Fibroblast of pulmonary artery (primary cell): ENCODE measurements at places on chromosomes 1 and 21.

DNA sequence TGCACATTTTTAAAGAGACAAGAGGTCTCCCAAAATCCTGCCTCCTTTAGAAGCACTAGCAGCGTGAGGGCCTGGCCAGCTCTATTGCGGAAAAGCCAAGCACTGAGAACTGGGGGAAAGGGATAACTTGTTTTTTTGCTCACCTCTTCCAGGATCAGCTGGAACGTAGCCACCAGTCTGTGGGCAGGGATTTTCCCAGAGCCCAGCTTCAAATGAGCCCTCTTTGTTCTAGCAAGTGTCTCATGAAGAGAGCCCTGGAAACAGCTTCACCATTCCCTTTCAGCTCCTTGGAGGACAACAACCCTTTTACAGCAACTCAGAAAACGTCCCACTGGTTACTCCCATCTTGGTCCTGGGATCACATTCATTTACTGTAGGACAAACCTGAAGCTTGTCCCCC is 195.4 kb downstream of the LMX1A start:
- no peak for DNase-seq

DNA sequence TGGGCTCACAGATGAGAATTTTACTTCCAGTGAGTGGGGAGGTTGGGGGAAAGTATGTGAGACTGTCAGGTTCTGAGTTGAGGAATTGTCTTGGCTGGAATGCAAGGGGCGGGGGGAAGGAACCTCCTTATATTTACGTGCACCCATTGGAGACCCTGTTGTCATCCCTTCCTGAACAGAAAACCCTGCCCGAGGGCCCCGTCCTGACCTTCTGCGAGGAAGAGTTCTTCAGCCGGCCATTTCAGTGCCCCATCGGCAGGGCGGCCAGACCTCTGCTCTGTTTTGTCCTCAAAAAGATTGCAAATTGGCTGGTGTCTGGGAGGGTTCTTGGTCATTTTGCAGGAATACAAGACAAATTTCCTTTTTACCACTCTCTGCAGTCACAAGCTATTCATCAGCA is 7.1 kb downstream of the KIF26B start:
- DNase-seq, result no peak

- no peak for DNase-seq
Observed at GRCh38 chr1:29222686-29223085, 8.0 kb downstream of the MECR start.

- no peak for DNase-seq
Observed at GRCh38 chr21:21751286-21751685, 753.1 kb downstream of the NCAM2 start.

DNA sequence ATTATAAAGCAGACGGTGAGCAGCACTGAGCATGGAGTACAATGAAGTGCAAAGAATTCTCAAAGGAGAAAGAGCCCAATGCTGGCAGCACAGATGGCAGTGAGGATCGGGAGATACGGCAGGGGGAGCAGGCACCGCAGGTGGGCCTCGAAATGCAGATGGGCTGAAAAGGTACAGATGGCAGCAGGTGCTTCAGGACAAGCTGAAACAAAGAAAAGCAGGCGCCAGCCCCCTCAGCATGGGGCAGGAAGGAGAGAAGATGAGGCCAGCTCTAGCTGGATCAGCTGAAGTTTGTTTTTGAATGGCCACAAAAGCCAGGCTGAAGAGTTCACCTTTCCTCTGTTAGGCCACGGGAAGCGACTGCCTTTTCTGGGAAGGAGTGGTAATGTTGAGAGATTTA is 7.7 kb downstream of the CFAP298 start:
- no peak for DNase-seq

DNA sequence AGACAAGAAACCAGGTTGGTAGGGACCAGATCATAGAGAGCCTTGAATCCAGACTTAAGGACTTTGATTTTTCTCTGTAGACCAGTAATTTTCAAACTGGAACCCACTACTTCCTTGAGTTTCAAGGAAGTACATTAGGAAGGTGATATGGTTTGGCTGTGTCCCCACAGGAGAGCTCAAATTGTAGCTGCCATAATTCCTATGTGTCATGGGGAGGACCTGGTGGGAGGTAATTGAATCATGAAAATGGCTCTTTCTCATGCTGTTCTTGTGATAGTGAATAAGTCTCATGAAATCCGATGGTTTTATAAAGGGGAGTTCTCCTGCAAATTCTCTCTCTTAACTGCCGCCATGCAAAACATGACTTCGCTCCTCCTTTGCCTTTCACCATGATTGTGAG is 10.1 kb upstream of the PRKAA2 start:
- DNase-seq, result no peak

GRCh38 chr1:75470448-75470847 is 140.5 kb downstream of the SLC44A5 start:
- DNase-seq, result no peak

DNA sequence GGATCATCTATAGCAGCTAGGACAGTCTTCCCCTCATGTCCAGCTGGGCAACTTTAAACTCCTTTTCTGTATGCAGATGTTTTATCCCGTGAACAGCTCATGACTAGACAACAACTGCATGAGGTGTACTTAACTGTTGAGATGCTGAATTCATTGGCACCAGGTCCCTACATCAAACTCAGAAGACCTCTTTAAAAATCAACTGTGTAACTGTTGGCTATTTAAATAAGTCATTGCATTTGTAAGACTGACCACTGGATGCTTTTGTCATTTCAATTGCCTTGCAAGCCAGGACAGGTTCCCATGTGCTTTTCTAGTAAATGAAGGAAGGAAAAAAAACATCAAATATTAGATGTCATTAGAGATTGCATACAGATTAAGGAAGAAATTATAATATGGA is 28.3 kb upstream of the GORAB start:
- DNase-seq, result no peak

GRCh38 chr1:65148548-65149350 is 746 bp downstream of the AK4 start:
- peak; percentile 56 for DNase-seq

- DNase-seq, result peak; percentile 58
Observed at GRCh38 chr1:29332204-29332603, 95.9 kb downstream of the PTPRU start.

- no peak for DNase-seq
Observed at GRCh38 chr1:98827041-98827440, 165.5 kb downstream of the SNX7 start.

- DNase-seq, result no peak
Observed at GRCh38 chr1:227744668-227745067, 9.4 kb downstream of the SNAP47 start.

- peak; percentile 12 for DNase-seq
Observed at GRCh38 chr1:226604560-226605317, 56.2 kb downstream of the STUM start.

DNA sequence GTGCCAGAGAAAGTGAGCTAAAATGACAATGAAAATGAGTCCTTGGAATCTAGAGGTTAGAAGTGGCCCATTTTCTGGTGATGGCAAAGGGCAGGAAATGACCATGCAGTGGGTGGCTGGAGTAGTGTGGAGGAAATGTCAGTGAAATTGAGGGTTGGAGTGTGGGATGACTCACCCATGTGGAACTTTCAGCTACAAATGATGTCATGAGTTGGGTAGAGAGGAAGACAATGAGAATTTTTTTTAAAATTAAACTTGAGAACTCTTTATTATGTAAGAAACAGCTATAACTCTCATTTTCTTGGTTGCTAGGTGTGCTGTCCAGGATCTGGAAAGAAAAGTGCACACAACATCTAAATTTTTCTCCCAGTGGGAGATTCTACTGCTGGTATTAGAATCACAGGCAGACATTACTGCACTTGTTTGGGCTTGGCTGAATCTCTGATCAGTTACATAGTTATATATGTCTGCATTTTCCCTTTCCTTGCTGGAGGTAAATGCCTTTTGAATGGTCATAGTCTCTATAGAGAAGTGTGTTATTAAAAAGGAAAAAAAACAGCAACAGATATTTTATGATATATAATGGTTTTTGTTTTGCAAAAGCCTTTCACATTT is 56.8 kb upstream of the GNG12 start:
- DNase-seq, result peak; percentile 89

DNA sequence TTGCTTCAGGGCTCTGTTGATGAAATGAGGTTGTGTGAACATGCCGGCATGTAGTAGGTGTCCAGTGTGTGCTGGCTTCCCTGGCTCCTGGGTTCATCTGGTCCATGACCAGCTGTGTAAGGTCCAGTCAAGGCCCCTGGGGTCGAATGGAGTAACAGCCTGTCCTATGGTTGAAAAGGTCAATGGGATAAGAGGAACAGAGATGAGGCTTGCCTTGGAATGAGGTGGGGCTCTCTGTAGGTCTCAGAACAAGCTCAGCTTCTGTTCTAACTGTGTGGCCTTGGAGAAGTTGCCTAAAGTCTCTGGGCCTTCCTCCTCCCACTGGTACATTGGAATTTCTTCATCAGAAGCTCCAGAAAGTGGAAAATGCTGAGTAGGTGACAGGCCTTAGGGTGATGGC is 26.6 kb downstream of the RPS6KA1 start:
- DNase-seq, result no peak

DNA sequence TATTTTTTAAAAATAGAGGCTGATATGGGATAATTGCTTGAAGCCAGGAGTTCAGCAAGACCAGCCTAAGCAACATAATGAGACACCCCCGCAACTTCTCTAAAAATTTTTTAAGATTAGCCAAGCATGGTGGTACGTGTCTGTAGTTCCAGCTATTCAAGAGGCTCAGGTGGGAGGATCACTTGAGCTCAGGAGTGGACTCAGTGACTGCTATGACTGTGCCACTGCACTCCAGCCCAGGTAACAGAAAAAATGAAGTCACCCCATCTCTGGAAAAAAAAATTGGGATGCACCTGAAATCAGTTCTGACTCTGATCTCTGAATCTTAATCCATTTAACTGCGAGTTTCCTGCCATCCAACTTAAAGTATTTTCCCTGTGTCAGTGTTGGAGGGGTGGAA is 124.2 kb downstream of the MRPS6 start:
- DNase-seq, result no peak

GRCh38 chr1:23598424-23598823 is 39.1 kb upstream of the ID3 start:
- DNase-seq, result no peak

GRCh38 chr21:25171438-25171837 is 435.8 kb downstream of the MRPL39 start:
- DNase-seq, result peak; percentile 8

DNA sequence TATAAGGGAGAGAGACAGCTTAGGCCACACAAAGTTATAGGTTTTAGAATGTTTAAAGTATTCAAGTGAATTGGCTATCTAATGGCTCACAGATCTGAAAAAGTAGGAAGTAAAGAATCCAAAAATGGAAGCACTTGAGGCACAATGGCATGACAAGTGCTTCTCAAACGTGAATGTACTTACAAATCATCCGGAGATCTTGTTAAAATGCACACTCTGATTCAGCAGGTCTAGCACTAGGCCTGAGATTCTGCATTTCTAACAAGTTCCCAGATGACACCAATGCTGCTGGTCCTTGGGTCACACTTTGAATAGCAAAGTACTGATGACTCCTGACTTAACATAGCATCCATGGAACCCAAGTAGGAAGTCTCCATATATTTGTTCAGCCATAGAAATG is 20.9 kb upstream of the AGL start:
- no peak for DNase-seq

- no peak for DNase-seq
Observed at GRCh38 chr1:63969441-63969901, 195.7 kb downstream of the ROR1 start.

GRCh38 chr1:29521438-29521715 is 285.1 kb downstream of the PTPRU start:
- DNase-seq, result no peak

GRCh38 chr1:48048980-48049379 is 51.8 kb upstream of the TRABD2B start:
- no peak for DNase-seq
